ENCODE measurements at places on chromosomes 7 and 10. TPM values are rescaled to one million over a fixed set of nuclear protein-coding genes. Genes with fewer than 3 reads are reported as not detected.

Gene LIPJ
- 0.07 TPM for total RNA-seq

Gene ACBD7
- total RNA-seq: not detected

- peak; percentile 64 for DNase-seq
Observed at GRCh38 chr10:103692436-103692951, 162.9 kb downstream of the SH3PXD2A start.

DNA sequence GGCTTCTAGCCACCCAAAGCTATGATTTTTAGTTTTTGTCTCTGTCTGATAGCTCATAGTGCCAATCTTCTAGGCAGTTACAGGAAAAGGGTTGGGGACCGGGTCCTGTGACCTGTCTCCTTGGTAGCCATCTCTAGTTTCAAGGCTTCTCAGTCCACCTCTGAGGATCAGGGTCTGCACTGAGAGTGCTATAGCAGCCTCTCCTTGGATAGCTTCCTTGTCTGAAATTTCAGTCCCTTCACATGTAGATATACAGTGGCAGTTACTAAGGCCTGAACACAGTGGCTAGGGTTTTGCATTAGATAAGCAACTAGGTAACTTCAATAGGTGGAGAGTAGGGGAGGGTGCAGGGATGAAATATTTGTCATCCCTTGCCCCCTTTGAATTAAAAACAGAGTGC lies 321.3 kb downstream of the SEMA3D start:
- no peak for DNase-seq

Gene OR6B1
- not detected for total RNA-seq

Gene PGAM2
- 1.2 TPM for total RNA-seq

Gene CCDC146
- total RNA-seq: 3.5 TPM

GRCh38 chr10:78820007-78820362 lies 248.8 kb upstream of the ZMIZ1 start:
- no peak for DNase-seq

GRCh38 chr7:12715372-12716133 lies 28.1 kb downstream of the ARL4A start:
- no peak for DNase-seq

Gene UCN3
- not detected for total RNA-seq

Gene VSTM2A
- not detected for total RNA-seq

Gene TSPAN12
- total RNA-seq: not detected

GRCh38 chr10:30459283-30459682 lies 25.3 kb downstream of the MAP3K8 start:
- no peak for DNase-seq
